Spleen (tissue), 13 donors: ENCODE measurements at places on chromosomes 1 and 21. TPM values are rescaled to one million over a fixed set of nuclear protein-coding genes. Genes with fewer than 3 reads are reported as not detected.

Gene LRRC53
- not detected for total RNA-seq

Gene FOXO6
- 1.6 TPM for total RNA-seq

Gene TMOD4
- total RNA-seq = 2.0 TPM

Gene ROR1
- 5.0 TPM for total RNA-seq

Gene RHCE
- total RNA-seq = 0.46 TPM

Gene HUNK
- total RNA-seq = 0.41 TPM

Gene FCAMR
- total RNA-seq = 0.16 TPM

Gene U2AF1
- 15.2 TPM for total RNA-seq

Gene NPPA
- total RNA-seq = not detected

Gene GFI1
- total RNA-seq = 19.2 TPM

Gene TTLL7
- 4.3 TPM for total RNA-seq

Gene AMPD1
- total RNA-seq = 0.28 TPM

Gene CFHR3
- total RNA-seq = 0.77 TPM

Gene KCNJ15
- 32.6 TPM for total RNA-seq

Gene SV2A
- total RNA-seq = 2.6 TPM

Gene PGM1
- 24.2 TPM for total RNA-seq

Gene SLFNL1
- 1.7 TPM for total RNA-seq

Gene OR2T11
- total RNA-seq = 0.21 TPM

Gene C4BPA
- 0.33 TPM for total RNA-seq

Gene EDARADD
- 7.4 TPM for total RNA-seq

Gene ADORA3
- total RNA-seq = 0.77 TPM

Gene KCNA2
- 0.65 TPM for total RNA-seq

Gene F11R
- 56.8 TPM for total RNA-seq

Gene CFAP141
- not detected for total RNA-seq

Gene SAMSN1
- total RNA-seq = 43.7 TPM

Gene OTUD3
- 8.4 TPM for total RNA-seq

Gene LHX8
- total RNA-seq = not detected

Gene GUCA2A
- not detected for total RNA-seq

Gene AMY1C
- not detected for total RNA-seq

Gene TDRD5
- not detected for total RNA-seq

Gene POFUT2
- 28.8 TPM for total RNA-seq
